ENCODE measurements at places on chromosomes 4 and X. TPM values are rescaled to one million over a fixed set of nuclear protein-coding genes. Genes with fewer than 3 reads are reported as not detected.
A peak's percentile ranks its signal among the peaks of the same experiment; 100 is the strongest.

Gene HTN3
- total RNA-seq: not detected

Gene MGAT4D
- not detected for total RNA-seq

Gene NDST3
- total RNA-seq: 5.7 TPM

Gene MAGEA4
- not detected for total RNA-seq

DNA sequence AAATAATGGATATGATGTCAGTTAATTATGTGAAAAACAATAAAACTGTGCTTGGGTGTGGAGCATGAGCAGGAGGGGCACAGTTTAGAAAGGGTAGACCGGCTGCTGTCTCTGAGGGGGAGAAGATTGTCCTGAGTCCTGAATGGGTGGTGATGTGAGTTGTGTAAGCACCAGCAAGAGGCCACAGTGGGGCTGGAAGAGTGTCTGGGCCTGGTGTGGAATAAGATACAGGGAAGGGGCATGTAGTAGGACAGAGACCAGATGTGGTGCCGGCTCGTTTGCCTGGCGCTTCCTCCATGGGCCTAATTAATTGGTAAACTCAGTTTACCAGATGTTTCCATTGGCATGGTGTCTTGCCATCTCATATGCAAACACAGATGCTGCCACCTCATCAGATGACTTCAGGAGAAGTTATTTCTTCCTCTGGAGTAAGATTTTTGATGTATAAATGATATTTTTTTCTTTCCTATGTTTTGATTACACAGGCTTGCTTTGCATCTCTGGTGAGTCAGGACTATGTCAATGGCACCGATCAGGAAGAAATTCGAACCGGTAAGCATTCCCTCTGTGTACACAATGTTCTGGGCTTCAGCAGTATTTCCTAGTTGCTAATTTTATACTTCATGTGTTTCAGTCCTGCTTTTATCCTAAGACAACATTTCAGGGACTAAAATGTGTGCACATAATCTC is 5.1 kb downstream of the MED28 start:
- H3K27ac ChIP-seq: peak overlapping the region; percentile 9
- H3K27me3 ChIP-seq: no peaks in the 10 kb centered on the region
- H3K36me3 ChIP-seq: peaks cover 19% of the 10 kb centered on the region
- peak overlapping the region; percentile 21 for H3K4me3 ChIP-seq
- DNase-seq: no peak

Gene NPY5R
- 0.12 TPM for total RNA-seq

Gene SLC26A1
- total RNA-seq: 0.84 TPM

DNA sequence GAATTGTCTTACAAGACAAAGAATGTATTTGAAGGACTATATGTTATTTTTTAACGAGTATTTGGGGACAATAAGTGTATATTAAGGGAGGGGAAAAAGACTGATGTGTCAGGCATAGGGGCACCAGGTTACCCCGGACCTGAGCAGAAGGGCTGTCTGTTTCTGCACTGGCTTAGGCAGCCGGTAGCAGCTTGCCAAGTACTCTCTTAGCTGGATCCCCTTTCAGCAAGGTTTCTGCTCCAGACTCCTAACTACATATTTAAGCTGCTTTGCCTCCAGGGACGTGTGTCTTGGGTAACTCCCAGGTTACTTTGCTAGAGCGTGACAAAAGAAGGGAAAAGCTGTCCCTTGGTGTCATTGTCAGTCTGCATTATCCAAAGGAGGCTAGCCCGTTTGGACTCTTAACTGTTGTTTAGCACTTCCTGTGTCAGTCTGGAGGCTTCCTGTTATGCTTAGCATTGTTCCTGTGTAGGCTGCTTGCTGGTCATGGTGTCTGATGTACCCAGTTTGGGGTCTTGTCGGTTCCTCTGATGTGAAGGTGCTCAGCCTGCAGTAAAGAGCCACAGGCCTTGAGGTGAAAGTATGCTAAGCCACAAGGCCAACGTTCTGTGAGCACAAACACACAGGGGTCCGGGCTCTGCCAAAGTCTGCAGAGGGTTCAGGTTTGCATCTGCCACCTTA is 11.6 kb downstream of the CXCR3 start:
- H3K36me3 ChIP-seq: peaks cover 55% of the 10 kb centered on the region
- DNase-seq: no peak
- no peak overlapping the region for H3K4me3 ChIP-seq
- H3K27me3 ChIP-seq: no peaks in the 10 kb centered on the region
- H3K27ac ChIP-seq: peak overlapping the region; percentile 93
